Thymus (tissue), 14 donors: ENCODE measurements at places on chromosomes 7 and 10. TPM values are rescaled to one million over a fixed set of nuclear protein-coding genes. Genes with fewer than 3 reads are reported as not detected.

STAMBPL1 gene
- 12.3 TPM for polyA plus RNA-seq

- no peak overlapping the region for H3K4me3 ChIP-seq
- H3K27me3 ChIP-seq = no peaks in the 10 kb centered on the region
- no peaks in the 10 kb centered on the region for H3K4me1 ChIP-seq
- H3K27ac ChIP-seq = no peak overlapping the region
- DNase-seq = no peak
- H3K36me3 ChIP-seq = no peaks in the 10 kb centered on the region
Measured at GRCh38 chr7:99121496-99122021, 22.3 kb downstream of the SMURF1 start.

GRCh38 chr10:21507150-21507549, 18.3 kb downstream of the SKIDA1 start:
- no peak for DNase-seq
- no peak overlapping the region for H3K4me3 ChIP-seq
- H3K4me1 ChIP-seq = no peaks in the 10 kb centered on the region
- H3K27me3 ChIP-seq = peaks cover 9% of the 10 kb centered on the region
- no peaks in the 10 kb centered on the region for H3K36me3 ChIP-seq

DNA sequence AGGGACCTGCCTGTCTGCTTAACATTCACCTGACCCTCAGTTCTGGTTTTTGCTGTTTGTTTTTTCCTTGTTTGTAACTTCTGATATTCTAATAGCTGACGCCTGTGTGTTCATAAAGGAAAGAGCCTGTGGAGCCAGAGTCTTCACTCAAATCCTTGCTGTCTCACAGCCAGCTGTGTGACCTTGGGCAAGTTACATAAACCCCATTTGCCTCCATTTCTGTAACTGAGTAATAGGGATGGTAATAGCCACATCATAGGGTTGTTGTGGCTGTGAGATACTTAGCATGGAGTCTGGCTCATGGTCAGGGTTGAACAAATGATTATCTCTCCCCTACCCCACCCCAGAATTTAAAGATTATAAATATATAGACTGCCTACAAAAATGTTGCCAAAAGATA, 27.0 kb downstream of the WBP1L start:
- DNase-seq = no peak
- no peak overlapping the region for H3K4me3 ChIP-seq
- H3K27me3 ChIP-seq = no peaks in the 10 kb centered on the region
- peaks cover 46% of the 10 kb centered on the region for H3K4me1 ChIP-seq
- no peaks in the 10 kb centered on the region for H3K36me3 ChIP-seq
- peak overlapping the region; percentile 59 for H3K27ac ChIP-seq

CRYGN gene
- polyA plus RNA-seq = 0.34 TPM

DNA sequence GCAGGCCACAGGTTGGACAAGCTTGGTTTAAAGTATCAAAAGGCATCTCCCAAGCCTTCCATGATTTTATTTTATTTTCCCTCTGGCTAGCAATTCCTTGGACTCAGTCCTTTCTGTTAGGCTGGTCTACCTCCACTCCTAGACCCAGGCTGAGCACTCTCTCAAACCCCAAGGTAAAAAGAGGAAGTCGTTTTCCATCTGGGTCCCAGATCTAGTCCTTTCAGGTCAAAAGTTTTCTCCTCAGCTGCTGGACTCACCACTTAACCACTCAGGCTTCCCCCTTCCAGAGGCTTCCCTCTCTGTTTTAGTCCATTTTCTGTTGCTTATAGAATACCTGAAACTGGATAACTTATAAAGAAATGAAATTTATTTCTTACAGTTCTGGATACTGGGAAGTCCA, 252.3 kb upstream of the MKLN1 start:
- H3K4me3 ChIP-seq = no peak overlapping the region
- H3K27me3 ChIP-seq = no peaks in the 10 kb centered on the region
- no peaks in the 10 kb centered on the region for H3K4me1 ChIP-seq
- no peak overlapping the region for H3K27ac ChIP-seq

AKR1D1 gene
- polyA plus RNA-seq = 0.05 TPM

DNA sequence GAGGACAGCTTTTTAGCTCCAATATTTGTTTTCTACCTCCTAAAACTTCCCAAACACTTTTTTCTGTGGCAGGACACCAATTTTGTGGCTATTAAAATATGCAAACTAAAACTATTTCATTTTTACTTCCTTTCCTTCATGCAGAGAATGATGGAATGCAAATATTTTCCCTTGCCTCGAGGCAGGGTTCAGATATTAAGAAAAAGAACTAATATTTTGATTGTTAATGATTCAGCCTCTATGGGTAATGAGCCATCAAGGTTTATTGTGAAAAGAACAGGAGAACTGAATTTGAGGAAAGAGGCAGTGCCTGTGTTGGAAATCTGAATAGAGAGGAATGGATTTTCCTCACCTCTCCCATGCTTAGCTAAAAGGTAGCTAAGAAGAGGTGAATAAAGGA, 43.1 kb upstream of the CASD1 start:
- H3K27me3 ChIP-seq = no peaks in the 10 kb centered on the region
- H3K36me3 ChIP-seq = no peaks in the 10 kb centered on the region
- H3K27ac ChIP-seq = no peak overlapping the region
- DNase-seq = no peak

- H3K4me3 ChIP-seq = no peak overlapping the region
- no peaks in the 10 kb centered on the region for H3K36me3 ChIP-seq
- no peaks in the 10 kb centered on the region for H3K27me3 ChIP-seq
- no peaks in the 10 kb centered on the region for H3K4me1 ChIP-seq
- no peak overlapping the region for H3K27ac ChIP-seq
- DNase-seq = no peak
Measured at GRCh38 chr7:107628461-107629064, 32.1 kb upstream of the SLC26A4 start.

MMD2 gene
- 0.07 TPM for polyA plus RNA-seq

DGKI gene
- 0.14 TPM for polyA plus RNA-seq

DNA sequence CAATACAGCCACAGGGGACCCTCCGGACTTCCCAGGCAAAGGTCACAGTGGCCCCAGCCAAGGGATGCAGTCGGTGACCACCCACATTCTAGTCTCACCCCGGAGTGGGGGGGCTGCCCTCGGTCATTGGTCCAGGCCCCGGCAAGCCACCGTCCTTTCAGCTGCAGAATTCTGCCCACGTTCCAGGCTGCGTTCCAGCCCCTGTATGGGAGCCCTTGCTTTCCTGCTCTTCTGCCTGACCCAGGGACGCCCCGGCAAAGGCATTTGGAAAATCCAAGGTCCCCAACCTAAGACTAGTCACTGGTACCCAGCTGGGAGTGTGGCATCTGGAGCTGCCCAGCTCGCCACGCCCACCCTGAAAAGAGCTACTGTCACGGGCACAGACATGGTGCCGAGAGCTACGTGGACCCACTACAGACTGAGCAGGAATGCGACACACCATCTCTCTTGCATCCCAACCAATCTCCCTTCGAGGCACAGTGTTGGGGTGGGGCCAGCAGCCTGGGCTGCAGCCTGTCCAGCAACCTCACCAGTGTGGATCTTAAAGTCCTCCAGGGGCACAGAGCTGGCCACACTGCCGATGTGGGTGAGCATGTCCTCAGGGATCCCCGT, 18.6 kb downstream of the OGDHL start:
- no peaks in the 10 kb centered on the region for H3K27me3 ChIP-seq
- no peak overlapping the region for H3K4me3 ChIP-seq

DNA sequence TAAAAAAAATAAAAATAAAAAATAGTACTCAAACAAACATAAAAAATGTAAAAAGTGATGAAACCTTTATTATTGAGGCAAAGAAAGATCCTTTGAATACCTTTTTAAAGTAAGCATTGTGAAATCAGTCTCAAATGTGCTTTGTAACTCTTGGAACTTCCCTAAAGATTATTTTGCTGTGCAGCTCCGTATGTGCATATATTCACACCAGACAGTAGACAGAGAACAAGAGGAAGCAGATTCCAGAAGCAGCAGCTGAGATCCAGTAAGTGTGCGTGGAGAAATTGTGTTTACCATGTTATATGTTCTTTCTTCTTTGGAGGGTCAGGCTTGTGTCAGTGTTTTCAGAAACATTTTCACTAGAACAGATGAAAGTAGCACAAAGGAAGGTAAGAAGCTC, 324.9 kb downstream of the AGMO start:
- H3K4me3 ChIP-seq = no peak overlapping the region
- H3K4me1 ChIP-seq = no peaks in the 10 kb centered on the region
- H3K27me3 ChIP-seq = no peaks in the 10 kb centered on the region
- H3K27ac ChIP-seq = no peak overlapping the region
- no peaks in the 10 kb centered on the region for H3K36me3 ChIP-seq

GRCh38 chr7:132059141-132059540, 502.7 kb upstream of the PODXL start:
- H3K4me1 ChIP-seq = no peaks in the 10 kb centered on the region
- H3K27ac ChIP-seq = no peak overlapping the region
- no peak for DNase-seq
- no peak overlapping the region for H3K4me3 ChIP-seq
- H3K36me3 ChIP-seq = no peaks in the 10 kb centered on the region

GFRA1 gene
- polyA plus RNA-seq = 1.6 TPM

- no peaks in the 10 kb centered on the region for H3K27me3 ChIP-seq
- no peak for DNase-seq
- no peak overlapping the region for H3K27ac ChIP-seq
Measured at GRCh38 chr7:21334906-21335305, 93.0 kb upstream of the SP4 start.

DNA sequence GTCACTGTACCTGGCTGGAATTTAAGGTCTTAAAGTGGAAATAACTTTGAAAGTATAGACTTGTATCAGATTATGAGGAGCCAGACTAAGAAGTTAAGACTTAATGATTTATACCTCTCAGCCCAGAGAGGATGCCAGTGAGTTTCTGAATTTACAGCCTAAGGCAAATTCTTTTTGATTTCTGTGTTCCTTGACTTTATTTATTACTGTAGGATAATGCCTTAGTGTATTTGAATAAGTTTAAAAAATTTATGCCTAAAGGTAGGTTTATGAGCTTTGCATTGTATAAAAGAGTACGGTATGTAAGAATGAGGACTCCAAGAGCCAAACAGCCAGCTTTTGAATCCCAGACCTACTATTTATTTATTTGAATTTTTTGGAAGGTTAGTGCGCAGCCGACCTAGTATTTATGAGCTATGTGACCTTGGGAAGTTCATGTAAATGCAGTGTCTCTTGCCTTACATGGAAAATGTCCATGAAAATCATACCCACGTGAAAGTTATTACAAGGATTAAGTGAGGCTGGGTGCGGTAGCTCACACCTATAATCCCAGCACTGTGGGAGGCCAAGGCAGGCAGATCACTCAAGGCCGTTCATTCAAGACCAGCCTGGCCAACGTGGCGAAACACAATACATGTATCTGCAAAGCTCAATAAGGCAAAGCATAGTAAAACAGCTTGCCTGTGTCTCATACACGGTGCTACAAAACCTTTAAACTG, 174.6 kb downstream of the AUTS2 start:
- DNase-seq = no peak
- H3K27ac ChIP-seq = no peak overlapping the region
- H3K27me3 ChIP-seq = no peaks in the 10 kb centered on the region
- H3K36me3 ChIP-seq = no peaks in the 10 kb centered on the region

HMX3 gene
- not detected for polyA plus RNA-seq

MPP7 gene
- 5.1 TPM for polyA plus RNA-seq

- no peak overlapping the region for H3K4me3 ChIP-seq
- no peaks in the 10 kb centered on the region for H3K27me3 ChIP-seq
- no peak for DNase-seq
- H3K36me3 ChIP-seq = no peaks in the 10 kb centered on the region
- H3K4me1 ChIP-seq = peaks cover 34% of the 10 kb centered on the region
- no peak overlapping the region for H3K27ac ChIP-seq
Measured at GRCh38 chr7:142438923-142439515, 181.2 kb upstream of the PRSS58 start.

DNA sequence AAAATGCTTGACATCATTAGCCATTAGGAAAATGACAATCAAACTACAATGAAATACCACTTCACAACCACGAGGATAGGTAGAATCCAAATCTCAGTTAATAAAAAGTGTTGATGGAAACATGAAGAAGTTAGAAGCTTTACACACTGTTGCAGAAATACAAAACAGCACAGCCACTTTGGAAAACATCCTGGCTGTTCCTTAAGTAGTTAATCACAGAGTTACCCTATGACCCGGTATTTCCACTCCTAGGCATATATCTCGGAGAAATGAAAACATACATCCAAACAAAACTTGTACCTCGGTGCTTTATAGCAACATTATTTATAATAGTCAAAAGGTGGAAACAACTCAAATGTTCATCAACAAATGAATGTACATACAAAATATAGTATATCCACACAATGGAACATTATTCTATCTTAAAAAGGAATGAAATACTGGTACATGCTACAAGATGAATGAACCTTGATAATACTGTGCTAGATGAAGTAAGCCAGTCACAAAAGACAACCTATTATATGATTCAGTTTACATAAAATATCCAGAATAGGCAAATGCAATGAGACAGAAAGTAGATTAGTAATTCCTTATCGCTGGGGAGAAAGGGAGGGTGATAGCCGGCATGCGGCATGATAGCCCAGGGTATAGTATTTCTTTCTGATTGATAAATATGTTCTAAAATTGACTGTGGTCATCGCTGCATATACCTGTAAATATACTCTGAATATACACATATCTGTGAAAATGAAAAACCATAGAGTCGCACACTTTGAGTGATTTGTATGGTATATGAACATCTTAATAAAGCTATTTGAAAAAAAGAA, 1.9 kb downstream of the VWDE start:
- no peaks in the 10 kb centered on the region for H3K36me3 ChIP-seq
- DNase-seq = no peak
- H3K27ac ChIP-seq = no peak overlapping the region
- peaks cover 2% of the 10 kb centered on the region for H3K4me1 ChIP-seq

- no peak overlapping the region for H3K27ac ChIP-seq
- H3K4me1 ChIP-seq = no peaks in the 10 kb centered on the region
- H3K27me3 ChIP-seq = no peaks in the 10 kb centered on the region
- no peaks in the 10 kb centered on the region for H3K36me3 ChIP-seq
Measured at GRCh38 chr10:76115471-76116155, 684.2 kb downstream of the LRMDA start.

GRCh38 chr10:72323771-72324191, 30.9 kb downstream of the DNAJB12 start:
- H3K27ac ChIP-seq = no peak overlapping the region
- H3K27me3 ChIP-seq = no peaks in the 10 kb centered on the region
- no peak overlapping the region for H3K4me3 ChIP-seq
- no peak for DNase-seq
- no peaks in the 10 kb centered on the region for H3K36me3 ChIP-seq

DNA sequence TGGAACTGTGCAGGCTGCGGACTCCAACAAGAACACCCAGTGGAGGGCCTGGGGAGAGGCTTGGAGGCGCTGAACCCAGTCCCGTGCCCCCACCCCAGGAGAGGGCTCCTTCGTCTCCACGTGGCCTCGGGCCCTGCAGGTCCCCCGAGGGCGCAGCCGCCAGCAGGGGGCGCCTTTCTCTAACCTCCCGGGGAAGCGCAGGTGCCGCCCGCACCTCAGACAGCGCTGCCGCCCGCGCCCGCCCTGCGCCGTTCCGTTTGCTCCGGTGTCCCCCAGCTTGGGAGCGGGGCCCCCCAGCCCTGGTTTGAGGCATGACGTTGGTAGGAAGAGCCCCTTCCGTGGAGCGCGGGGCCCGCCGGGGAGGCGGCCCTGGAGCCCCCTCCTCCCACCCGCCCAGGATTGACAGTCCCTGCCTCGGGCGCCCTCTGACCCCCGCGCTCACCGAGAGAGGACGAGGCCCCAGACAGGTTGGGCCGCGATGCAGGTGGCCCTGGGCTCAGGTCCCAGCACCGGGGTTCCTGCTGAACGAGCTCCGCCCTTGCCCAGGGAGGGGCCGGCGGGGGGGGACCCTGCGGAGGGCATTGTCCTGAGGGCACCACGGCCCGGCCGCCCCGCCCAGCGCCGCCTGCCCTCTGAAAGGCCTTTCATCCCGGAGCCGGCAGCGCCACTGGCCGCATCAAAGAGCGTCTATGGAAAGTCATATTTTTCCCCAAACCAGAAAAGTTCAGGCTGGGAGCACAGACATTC, 42.8 kb downstream of the FOXL3 start:
- H3K36me3 ChIP-seq = no peaks in the 10 kb centered on the region
- no peak for DNase-seq
- no peak overlapping the region for H3K4me3 ChIP-seq
- H3K27me3 ChIP-seq = peaks cover 2% of the 10 kb centered on the region
- H3K27ac ChIP-seq = peak overlapping the region; percentile 12
- H3K4me1 ChIP-seq = peaks cover 19% of the 10 kb centered on the region
